ENCODE measurements at places on chromosomes 3 and 15. TPM values are rescaled to one million over a fixed set of nuclear protein-coding genes. Genes with fewer than 3 reads are reported as not detected.

DNA sequence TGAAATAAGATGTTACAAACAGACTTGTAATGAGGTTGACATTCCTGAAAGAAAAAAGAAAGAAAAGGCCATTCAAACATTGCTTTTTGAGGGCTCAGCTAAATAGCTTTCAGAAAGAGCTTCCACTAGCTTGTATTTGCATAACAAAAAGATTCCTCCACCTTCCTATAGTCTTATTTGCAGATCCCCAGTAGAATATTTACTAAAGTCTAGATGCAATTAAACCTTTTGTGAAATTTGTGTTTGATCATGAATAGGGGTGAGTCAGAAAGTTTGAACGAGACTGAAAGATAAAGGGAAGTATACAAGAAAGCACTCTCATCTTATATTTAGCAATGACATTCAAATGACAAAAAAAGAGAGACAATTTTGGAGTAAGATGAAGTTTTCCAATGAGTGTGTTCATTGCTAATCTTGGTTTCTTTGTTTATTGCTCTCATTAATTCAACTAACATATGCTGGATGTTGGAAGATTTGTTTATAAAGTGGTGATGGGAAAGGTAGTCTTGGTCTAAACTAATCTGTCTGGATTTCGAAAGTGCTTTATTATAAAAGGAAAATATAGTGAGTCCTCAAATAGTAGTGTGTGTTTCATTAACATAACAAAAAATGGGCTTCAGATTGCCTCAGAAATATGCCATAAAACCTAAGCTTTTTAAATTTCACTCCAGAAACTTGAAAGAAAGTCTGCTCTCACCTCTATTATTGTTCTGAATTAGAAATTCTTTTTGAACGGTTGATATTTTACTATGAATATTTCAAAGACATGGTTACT, 9.1 kb upstream of the CADPS start:
- no peak for DNase-seq

GRCh38 chr3:173399044-173399443, 1.5 kb downstream of the NLGN1 start:
- DNase-seq, result no peak

CCK gene
- total RNA-seq, result not detected

DNA sequence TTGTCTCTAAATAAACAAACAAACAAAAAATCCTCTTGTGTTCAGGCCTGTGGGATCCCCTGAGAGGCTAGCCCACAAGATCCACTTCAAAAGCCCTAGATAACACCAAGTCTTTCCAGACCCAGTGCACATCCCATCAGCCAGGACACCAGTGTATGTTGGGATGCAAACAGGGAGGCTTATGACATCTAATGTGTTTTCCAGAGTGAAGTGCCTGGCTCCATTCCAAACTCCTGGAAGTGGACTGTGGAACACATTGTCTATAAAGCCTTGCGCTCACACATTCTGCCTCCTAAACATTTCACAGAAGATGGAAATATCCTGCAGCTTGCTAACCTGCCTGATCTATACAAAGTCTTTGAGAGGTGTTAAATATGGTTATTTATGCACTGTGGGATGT, 57.0 kb downstream of the MLH1 start:
- no peak for DNase-seq

DNA sequence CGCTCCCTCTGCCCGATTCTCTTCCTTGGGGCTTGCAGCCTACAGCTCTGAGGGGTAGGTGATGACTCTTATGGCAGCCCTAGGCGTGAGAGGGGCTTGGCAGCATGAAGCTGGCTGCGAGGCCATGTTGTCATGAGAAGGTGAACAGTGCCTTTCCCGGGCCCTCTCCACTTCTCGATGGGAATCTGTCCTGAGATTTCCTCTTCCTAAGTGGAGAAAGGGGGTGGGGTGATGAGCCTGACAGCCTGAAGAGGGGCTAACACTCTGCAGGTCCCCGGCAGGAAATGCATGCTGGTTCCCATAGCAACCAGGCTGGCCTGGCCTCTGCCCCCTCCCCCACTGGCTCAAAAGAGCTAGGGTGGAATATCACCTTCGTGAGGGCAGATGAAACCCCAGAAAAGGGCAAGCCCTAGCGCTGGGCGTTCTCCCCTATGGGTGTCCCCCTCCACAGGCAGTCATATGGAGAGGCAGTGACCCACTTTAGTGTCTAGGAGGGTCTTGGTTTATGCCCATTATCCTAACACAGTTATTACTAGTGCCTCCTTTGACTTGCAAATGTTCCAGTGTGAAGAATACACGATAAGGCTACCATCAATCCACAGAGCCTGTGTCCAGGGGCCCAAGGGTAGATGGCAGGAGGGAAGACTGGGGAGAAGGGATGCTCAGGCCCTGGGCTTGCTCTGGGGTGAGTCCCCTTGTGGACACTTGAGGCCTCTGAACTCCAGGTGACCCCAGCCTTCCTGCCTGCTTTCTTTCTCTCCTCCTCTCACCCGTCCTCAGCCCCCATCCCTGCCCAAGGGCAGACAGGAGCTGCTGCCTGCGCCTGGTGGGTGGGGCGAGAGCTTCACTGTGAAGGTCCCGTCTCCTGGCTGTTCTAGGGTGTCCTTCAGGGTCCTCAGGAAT, 13.2 kb downstream of the EPHB3 start:
- DNase-seq, result no peak
